ENCODE measurements at places on chromosomes 3 and 15. TPM values are rescaled to one million over a fixed set of nuclear protein-coding genes. Genes with fewer than 3 reads are reported as not detected.

DNA sequence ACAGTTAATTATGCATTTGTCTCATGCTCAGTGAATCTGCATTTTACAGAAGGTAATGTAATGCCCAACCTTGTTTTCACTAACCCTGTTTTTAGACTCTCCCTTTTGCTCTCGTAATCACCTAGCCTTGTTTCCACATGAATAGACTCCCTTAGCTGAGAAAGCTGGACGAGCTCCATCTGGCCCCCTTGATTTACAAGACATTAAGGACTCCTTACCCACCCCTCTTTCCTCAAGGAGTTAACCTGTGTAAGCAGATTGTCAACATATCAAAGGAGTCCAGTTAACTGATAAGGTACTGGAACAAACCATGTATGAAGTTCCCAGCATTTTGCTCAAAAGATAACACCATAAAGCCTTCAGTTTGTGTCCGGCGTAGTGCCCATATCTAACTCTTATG, 99.6 kb downstream of the VPS8 start:
- no peak for DNase-seq
- H3K4me1 ChIP-seq, result no peaks in the 10 kb centered on the region
- H3K4me3 ChIP-seq, result no peak overlapping the region
- H3K27me3 ChIP-seq, result no peaks in the 10 kb centered on the region

GRCh38 chr15:87121336-87121735, 1041.7 kb downstream of the AGBL1 start:
- H3K27me3 ChIP-seq, result no peaks in the 10 kb centered on the region
- H3K36me3 ChIP-seq, result no peaks in the 10 kb centered on the region
- DNase-seq, result no peak
- no peak overlapping the region for H3K27ac ChIP-seq
- no peak overlapping the region for H3K4me3 ChIP-seq

LMAN1L gene
- not detected for polyA plus RNA-seq

GRCh38 chr3:108459225-108459624, 51.2 kb downstream of the MYH15 start:
- no peak for DNase-seq
- no peak overlapping the region for H3K4me3 ChIP-seq
- no peaks in the 10 kb centered on the region for H3K36me3 ChIP-seq
- no peaks in the 10 kb centered on the region for H3K4me1 ChIP-seq
- no peak overlapping the region for H3K27ac ChIP-seq

- H3K4me3 ChIP-seq, result no peak overlapping the region
- H3K27me3 ChIP-seq, result no peaks in the 10 kb centered on the region
- no peaks in the 10 kb centered on the region for H3K4me1 ChIP-seq
- no peak for DNase-seq
- H3K36me3 ChIP-seq, result no peaks in the 10 kb centered on the region
- no peak overlapping the region for H3K27ac ChIP-seq
These were observed 363.4 kb upstream of the LRRC3B start for GRCh38 chr3:26259176-26259575.

DNA sequence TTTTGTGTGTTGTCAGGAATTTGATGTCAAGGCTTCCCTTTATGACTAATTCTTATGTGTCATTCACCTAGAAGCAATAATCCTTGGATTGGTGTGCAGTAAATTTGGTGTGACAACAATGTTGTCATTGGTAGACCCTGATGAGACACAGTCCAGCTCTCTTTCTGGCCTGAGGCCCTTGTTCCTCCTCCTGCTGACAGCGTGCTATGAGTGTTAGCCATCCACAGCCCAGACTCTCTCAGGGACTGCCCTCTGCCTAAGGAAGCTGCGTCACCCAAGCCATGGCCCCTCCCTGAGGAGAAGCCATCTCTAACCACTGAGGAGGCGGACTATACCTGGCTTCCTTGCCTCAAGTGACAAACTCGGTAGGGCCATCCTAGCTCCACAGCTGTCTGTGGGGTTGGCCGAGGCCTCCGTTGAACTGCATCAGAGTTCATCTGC, 13.3 kb upstream of the TM4SF1 start:
- no peak for DNase-seq
- no peaks in the 10 kb centered on the region for H3K36me3 ChIP-seq
- H3K27ac ChIP-seq, result no peak overlapping the region
- peaks cover 12% of the 10 kb centered on the region for H3K27me3 ChIP-seq
- H3K4me3 ChIP-seq, result no peak overlapping the region
- H3K4me1 ChIP-seq, result no peaks in the 10 kb centered on the region

All from naive B cell (primary cell).